ENCODE measurements at places on chromosomes 13 and 19.

DNA sequence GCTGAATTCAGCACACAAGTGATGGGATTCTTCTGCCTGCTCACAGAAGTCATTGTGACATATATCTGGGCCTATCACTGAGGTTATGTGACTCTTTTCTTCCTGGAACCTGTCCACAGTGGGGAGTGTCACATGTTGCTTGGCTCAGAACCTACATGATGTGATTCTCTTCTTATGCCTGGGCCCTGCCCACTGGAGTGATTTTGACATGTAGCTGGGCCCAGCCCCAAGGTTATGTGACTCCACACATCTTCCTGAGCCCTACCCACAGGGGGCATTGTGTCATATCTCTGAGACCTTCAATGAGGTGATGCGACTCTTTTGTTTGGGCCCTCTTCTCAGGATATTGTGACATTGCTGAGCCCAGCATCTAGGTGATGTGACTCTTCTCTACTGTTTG lies 17.4 kb upstream of the ZNF429 start:
- DNase-seq, result no peak

GRCh38 chr13:67493835-67494234 lies 263.7 kb upstream of the PCDH9 start:
- DNase-seq, result no peak

DNA sequence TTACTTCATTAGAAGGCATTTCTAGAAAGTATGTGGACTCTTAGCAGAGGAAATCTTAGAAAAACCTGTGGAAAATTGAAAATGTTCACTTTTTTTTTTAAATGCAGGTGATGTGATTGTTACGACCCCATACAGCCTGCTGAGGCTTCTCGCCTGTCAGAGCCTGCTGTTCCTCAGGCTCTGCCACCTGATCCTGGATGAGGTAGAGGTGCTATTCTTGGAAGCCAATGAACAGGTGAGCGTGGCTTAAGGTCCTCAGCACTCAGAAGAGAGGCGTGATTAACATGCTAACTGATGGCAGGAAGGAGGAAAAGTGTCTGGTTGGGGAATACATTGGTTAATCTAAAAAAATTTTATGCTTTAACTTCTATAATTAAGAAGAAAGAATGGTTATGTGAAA lies 71.4 kb downstream of the SLC7A9 start:
- DNase-seq, result no peak

DNA sequence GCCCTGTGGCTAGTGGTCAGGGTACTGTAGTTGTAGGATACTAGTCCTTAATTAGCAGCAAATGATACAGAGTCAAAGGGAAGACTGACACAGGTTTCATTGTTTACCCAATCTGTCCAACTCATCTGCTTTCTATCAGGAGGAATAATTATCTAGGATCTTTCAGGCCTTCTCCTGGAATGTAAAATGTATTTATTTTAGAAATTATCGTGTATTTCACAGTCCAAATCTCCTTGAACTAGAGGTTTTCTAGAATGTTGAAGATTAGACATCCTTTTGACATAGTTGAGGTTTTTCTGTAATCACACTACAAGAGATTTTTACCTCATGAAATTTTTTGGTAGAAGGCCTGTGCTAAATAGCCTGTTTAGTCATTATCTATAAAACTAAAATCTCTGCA lies 1694.8 kb upstream of the PCDH20 start:
- DNase-seq, result no peak

- DNase-seq, result no peak
Observed at GRCh38 chr19:30063650-30064347, 121.8 kb downstream of the URI1 start.

GRCh38 chr13:101868585-101869469 lies 416.4 kb downstream of the ITGBL1 start:
- DNase-seq, result no peak

- no peak for DNase-seq
Observed at GRCh38 chr19:7507884-7508283, 8.0 kb upstream of the ZNF358 start.

- DNase-seq, result no peak
Observed at GRCh38 chr13:109737606-109738005, 48.8 kb downstream of the IRS2 start.

GRCh38 chr19:17766543-17767131 lies 15.4 kb downstream of the FCHO1 start:
- DNase-seq, result no peak

DNA sequence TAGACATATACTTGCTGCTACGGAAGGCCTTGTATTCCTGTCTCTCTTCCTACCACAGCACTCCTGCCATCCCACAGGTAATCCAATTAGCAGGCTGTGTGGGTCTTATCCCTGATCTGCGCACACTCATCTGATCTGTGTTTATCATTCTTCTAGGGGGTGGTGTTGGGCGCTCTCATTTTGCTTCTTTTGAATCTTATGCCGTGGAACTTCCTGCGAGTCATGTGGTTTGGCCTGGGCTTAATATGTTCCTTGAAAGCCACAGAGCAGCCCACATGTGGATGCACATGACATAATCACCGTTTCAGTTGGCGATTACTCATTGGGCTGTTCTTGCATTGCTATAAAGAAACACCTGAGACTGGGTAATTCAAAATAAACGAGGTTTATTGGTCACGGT lies 7.5 kb downstream of the RASA3 start:
- no peak for DNase-seq

- DNase-seq, result peak; percentile 4
Observed at GRCh38 chr19:29771708-29772414, 39.9 kb upstream of the CCNE1 start.

GRCh38 chr13:110698689-110699088 lies 7.2 kb downstream of the CARS2 start:
- DNase-seq, result no peak

DNA sequence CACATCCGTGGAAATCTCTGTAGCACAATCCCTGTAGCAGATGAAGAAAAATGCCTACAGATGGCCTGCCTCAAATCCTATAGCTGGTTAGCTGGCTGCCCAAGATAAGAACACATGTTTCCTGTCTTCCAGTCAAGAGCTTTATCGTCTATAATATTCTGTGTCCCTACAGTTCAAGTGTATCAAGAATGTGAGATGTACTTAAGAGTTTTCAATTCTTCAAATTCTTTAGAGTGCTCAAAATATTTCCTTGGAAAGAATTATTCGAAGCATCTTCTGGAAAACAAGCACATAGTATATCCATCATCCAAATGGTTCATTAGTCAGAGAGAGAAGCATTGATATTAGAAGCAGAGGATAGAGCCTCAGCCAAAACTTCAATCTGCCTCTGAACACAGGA lies 239.8 kb downstream of the COG6 start:
- peak; percentile 67 for DNase-seq

DNA sequence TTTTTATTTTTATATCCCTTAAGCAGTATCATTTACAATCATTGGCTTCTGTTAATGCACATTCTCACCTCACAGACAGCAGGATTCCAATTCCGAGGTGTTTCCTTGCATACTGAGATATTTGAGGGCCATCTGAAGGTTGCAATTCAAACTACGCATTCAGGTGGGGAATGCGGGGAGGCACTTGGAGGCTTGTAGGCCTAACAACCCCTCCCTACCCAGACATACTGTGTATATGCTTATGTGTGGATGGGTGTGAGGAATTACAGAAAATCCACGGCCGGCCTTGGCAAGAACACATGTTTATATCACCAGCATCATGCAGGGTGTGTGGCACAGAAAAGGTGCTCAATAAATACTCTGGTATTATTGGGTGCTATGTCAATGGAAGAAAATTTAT lies 43.3 kb upstream of the PCDH8 start:
- DNase-seq, result no peak

- peak; percentile 80 for DNase-seq
Observed at GRCh38 chr19:45097776-45098520, 5.0 kb downstream of the PPP1R37 start.

DNA sequence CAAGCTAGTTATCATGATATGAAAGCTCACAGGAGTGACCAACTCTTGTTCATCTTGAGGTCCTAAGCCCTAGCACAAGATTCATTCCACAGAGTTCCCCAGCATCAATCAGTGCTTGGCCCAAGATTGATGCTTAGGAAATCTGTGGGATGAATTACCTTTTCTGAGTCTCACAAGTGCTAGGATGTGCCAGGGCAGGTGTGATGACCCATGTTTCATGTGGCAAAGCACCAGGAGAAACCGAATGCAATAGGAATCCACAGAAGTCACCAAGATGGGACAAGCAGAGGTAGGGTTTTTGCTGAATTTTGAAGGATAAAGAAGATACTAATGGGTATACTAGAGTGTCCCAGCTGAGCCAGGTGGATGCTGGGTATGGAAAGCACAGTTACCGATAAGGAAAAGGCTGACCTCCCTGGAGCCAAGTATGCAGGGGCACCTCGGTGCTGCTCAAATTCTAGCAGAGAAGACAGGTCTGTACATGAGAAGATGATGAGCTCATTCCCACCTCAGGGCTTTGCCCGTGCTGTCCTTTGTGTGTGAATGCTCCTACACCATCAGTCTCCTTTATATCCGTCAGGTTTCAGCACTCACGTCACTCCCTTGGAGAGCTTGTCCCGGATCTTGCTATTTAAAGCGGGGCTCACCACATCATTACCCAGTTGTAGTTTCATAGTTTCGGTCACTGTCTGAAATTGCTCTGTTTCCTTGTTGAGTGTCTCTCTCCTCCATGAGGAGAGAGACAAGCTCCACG lies 168.9 kb upstream of the TSC22D1 start:
- no peak for DNase-seq

DNA sequence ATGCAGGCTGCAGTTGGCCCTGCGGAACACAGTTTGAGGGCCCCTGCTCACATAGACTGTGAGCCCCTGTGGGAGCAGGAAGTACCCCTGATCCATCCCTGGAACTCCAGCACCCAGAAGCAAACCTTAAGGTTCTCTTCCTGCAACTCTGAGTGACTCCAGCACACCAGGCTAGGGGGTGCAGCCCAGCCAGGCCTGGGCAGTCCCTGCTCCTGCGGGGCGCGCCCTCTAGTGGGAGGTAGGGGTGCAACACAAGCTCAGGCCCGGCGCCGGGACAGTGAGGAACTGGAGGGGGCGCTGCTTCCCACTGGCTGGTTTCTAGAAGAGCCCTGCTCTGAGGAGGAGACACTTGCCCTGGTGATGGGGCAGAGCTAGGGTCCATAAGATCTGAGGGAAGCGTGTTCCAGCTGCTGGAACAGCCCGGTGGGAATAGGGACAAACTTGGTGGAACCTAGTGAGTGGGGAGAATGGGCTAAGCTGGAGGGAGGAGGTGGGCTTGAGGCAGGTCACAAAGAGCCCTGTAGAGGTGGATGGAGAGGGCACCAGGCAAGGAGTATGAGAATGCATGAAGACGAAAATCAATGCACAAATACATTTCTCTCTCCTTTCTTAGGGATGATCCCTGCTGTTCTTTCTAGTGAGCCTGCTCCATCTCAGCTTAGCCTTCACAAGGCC lies 5.0 kb downstream of the ZSCAN5A start:
- no peak for DNase-seq

DNA sequence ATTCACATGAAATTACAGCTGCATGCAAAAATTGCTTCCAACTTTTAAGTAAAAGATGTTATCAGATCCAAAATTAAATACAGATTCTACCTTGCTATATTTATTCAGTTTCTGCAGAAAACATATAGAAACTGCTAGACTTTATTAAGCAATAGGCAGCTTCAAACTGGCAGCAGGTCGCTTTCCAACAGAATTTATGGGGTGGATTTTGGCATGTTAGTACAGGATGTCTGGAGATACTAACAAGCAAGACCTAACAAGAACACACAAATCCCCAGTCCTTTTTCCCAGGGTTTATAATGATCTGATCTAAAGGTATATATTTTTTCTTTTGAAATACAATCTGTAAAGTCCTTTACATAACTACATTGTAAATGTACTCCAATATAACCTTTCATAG lies 27.5 kb downstream of the TBC1D4 start:
- no peak for DNase-seq

DNA sequence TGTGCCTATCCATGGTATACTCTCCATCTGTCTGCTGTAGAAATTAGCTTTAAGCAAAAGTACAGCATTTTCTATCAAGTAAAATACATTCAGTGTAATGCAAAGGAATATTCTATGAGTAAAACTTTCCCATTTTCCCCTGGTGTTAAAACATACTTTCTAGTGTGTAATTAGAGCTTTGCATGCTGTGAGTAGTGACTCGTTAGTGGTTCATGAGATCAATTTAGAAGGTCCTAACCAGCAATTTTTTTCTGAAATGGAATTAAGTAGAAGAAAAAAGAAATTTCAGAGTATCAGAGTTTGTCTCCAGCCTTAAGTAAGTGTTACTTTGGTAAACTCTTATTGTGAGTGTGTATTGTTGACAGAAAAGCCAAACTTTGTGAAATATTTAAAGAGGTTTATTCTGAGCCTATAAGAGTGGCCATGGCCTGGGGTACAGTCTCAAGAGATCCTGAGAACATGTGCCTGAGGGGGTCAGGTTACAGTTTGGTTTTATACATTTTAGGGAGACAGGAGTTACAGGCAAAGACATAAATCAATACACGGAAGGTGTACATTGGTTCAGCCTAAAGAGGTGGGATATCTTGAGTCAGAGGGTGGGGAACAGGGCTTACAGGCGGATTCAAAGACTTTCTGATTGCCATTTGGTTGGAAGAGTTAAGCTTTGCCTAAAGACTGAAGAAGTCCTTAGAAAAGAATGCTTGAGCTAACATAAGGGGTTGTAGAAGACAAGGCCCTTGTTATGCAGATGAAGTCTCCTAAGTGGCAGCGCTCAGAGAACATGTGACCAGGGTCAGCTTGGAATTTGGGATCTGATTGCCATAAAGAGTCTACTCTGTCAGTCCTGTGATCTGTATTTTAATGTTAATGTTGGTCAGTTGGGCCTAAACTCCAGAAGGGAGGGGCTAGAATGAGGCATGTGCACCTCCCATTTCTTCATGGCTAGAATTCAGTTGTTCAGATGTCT lies 25.5 kb downstream of the FAM187B start:
- no peak for DNase-seq

DNA sequence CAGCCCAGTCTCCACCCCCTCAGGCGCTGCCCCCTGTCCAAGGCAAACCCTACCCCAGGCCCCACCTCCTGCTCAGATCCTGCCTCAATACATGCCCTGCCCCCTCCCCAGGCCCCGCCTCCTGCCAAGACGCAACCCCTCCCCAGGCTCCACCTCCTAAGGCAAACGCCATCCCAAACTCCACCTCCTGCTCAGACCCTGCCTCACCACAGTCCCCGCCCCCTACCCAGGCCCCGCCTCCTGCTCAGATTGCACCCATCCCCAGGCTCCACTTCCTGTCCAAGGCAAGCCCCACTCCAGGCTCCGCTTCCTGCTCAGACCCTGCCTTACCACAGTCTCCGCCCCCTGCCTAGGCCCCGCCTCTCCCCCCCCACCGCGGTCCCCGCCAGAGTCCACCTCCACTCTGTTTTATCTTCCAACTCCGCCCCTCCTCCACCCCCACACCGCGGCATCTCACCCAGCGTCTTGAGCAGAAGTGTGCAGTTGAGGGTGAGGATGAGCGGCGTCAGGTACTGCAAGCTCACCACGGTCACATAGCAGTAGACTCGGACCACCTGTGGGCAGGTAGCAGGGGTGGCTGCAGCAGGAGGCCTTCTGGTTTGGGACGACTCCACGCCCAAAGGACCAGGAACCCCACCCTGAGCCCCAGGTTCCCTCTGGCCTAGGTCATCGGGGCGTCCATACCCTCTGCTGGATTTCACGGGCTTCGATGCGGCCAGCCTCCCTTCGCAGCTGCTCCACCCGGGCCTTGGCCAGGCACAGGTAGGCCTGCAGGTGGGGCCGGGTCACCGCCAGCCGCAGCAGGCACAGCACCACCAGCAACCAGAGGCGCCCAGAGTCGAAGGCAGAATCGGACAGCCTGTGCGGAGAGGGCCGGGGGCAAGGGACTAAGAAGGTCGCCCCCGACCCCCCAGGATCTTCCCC lies 17.7 kb downstream of the TMEM161A start:
- DNase-seq, result no peak
